Lung microvascular endothelial cell (primary cell): ENCODE measurements at places on chromosomes 5 and 9.

DNA sequence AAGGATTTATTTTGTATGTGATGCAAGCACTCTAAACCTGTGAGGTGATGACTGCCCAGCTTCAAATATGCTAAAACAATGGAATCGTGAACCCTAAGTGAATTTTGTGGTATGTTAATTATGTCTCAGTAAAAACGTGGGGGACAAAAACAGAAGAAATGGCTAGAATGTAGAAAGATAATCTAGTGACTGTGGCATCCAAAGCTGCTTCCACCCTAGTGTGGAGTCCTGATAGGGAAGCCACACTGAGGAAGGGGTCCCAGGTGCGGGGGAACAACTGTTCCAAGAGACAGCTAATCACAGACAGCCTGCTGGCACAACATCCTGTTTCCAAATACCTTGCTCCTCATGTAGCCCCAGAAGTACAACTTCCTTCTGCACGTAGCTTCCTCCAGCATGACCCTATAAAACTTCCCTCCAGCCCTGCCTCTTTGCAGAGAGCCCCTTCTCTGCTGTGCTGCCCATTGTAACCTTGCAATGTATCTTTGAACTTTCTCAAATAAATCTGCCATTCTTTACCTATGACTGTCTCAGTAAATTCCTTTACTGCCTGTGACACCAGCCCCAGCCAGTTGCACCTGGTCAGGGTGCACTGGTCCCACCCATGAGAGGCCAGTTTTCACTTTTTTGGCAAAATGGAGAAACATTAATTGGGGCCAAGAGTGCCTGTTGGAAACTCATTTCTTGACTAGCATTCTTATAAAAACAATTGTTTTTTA, 4.9 kb downstream of the GMCL2 start:
- no peak for DNase-seq

GRCh38 chr9:98516897-98517503, 191.7 kb downstream of the GABBR2 start:
- no peak for DNase-seq

- peak; percentile 45 for DNase-seq
Measured at GRCh38 chr9:34869390-34869789, 88.7 kb upstream of the PHF24 start.

DNA sequence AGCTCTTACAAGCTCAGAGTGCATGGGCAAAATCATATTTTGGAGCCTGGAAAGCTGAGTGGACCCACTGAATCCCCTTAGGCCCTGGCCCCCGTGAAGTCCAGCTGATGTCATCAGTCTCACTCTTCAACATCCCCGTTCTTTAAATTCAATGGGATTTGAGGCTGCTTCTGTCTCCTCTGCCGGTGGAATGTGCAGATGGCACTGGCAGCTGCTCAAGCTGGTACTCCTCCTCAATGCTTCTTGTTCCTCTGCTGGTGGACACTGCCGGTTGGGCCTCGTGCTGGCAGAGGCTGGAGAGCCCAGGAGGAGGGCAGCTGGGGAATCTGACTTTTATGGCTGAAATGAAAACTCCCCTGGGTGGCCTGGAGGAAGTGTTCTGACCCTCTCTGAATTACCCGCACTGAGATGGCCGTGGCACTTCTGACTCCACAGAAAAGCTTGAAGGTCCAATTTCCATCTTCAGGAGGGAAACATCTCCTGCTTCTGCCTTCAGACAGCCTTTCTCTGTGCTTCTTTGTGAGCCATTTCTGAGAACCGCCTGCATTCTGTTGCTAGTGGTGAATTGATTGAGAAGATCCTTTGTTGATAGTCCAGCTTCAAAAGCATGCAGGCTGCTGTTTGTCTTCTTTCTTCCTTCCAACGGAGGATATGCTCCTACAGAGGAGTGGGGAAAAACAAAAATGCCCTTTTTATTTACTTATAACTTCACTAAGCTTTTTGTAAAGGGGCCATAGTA, 298.9 kb downstream of the TMEM38B start:
- no peak for DNase-seq
